Activated naive CD4-positive, alpha-beta T cell (primary cell): ENCODE measurements at places on chromosomes 16 and 17.

DNA sequence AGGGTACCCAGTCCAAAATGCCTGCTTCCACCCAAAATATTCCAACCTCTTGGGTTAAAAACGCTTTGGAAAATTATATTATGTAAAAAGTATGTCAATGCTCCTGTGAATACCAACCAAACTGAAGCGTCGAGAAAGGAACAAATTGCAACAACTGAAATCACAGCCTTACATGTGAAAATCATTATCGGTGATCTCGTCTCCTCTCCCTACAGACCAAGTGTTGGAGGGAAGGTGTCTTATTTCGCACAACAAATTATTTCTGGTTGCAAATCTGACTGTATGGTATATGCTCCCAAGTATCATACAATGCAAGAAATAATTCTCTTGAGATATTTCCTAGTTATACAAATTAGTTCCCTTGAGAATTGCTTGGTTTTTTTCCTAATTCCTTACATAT, 89.3 kb upstream of the CDYL2 start:
- DNase-seq: no peak

GRCh38 chr17:499951-500461, 147.4 kb upstream of the RPH3AL start:
- DNase-seq: no peak

DNA sequence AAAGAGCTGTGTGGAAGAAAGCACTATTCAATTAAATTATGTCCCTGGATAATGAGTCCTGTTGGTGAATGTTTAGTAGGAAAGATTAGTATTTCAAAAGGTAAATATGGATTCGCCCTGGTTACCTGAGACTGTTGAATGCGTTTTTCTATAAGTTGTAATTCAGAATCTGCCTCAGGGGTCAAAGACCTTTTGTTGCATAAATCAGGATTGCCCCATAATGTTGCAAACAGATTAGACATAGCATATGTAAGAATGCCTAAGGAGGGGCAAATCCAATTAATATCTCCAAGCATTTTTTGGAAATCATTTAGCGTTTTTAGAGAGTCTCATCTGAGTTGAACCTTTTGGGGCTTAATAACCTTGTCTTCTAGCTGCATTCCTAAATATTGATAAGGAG, 70.1 kb upstream of the ARL4D start:
- no peak for DNase-seq

DNA sequence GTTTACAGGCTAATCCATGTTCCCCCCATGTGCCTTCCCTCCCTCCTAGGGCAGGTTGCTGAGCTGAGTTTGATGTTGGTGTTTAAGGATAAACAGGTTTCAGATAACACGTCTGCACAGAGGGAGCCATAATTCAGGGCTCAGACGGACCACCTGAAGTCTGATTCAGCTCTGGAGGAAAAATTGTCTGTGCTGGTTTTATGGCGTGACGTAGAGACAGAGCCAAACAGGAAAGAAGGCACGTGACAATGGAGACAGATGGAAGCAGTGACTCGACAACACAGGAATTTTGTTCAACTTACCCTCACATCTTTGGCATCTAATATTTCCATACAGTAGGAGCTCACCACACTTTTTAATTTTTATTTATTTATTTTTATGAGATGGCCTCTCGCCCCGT, 10.7 kb upstream of the USP10 start:
- DNase-seq: no peak

DNA sequence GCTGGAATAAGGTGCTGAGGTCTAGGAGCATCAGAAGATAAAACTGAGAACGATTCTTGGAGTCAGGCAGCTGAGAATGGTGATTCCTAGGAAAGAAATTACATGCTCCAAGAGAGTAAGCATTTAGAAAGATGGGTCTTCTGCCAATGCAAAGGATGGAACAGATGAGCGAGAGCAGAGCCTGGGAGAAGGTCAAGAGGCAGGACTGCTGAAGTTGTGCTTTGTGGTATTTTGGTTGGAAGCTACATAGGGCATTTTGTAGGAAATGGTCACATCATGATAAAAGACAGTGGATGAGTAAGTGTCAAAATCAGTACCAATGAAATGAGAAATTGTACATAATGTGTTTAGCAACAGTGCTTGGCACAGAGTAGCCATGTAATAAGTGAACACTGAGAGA, 1.4 kb upstream of the CRYM start:
- DNase-seq: no peak

GRCh38 chr16:12558641-12559040, 245.0 kb downstream of the CPPED1 start:
- DNase-seq: no peak

- DNase-seq: no peak
Observed at GRCh38 chr16:10658943-10659342, 35.8 kb downstream of the TEKT5 start.

DNA sequence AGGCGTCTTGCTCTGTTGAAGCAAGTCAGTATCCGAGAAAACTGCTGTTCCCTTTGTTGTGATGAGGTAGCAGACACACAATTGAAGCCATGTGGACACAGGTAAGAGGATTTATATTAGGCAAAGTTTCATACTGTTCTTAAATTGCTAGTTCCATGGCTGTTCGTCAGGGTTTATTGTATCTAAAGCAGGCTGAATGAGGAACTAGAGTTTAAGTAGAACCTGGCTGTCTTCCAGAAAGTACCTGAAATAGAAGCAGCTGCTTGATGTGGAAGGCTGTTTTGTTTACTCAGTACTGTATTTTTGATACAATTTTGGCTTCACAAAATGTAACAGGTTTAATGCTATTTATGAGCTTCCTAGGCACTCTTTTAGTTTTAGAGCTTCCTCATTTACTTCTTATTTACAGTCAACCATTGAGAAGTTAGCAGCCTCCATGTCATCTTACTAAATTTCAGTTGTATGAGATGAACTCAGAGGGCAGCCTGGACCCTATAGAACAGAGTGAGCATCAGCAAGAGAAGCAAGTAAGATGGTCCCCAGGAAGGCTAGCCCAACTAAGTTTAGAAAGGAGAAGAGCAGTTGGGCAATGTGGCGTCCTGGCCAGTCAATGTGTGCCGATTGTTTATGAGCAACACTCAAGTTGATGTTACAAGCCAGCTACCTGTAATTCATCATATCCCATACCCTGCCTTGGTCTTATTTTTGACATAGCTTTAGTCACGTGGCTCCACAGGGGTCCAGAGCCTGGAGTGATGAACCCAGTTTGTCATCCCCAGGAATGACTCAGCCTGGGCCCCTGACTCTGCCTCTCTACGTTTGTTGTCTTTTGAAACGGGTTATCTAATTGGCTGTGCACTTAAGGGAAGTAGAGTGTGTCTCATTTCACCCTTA, 9.7 kb upstream of the ARL2BP start:
- no peak for DNase-seq
